ENCODE measurements at places on chromosomes 4 and X.

DNA sequence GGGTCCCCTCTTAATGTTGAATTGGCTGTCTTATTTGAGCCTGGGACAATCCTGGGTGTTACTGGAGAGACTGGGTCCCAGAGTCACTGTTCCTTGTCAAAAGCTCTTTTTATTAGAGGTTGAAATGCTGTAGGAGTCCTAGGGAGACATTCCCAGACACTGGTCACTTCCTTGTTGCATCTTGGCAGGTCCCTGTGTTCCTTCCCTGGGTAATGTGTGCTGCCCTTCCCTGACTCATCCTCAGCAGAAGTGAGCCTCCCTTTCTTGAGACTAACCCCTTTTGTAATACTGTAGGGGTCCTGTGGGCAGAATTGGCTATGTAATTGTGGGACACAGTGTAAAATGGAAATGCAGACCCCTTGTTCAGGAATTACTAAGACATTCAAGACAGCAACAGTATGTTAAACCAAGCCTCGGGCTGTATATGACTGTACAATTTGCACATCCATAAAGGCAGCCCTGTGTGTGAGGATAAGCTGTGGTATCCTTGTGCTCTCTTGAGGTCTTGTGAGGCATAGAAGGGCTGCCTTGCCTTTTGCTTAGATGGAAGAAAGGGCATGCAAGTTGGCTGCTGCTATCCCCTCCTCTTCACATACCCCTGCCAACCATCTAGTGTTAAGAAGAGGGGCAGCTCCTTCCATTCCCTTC is 53.5 kb downstream of the DCLK2 start:
- DNase-seq: no peak

GRCh38 chr4:8581094-8581861 is 1.1 kb downstream of the GPR78 start:
- DNase-seq: no peak

DNA sequence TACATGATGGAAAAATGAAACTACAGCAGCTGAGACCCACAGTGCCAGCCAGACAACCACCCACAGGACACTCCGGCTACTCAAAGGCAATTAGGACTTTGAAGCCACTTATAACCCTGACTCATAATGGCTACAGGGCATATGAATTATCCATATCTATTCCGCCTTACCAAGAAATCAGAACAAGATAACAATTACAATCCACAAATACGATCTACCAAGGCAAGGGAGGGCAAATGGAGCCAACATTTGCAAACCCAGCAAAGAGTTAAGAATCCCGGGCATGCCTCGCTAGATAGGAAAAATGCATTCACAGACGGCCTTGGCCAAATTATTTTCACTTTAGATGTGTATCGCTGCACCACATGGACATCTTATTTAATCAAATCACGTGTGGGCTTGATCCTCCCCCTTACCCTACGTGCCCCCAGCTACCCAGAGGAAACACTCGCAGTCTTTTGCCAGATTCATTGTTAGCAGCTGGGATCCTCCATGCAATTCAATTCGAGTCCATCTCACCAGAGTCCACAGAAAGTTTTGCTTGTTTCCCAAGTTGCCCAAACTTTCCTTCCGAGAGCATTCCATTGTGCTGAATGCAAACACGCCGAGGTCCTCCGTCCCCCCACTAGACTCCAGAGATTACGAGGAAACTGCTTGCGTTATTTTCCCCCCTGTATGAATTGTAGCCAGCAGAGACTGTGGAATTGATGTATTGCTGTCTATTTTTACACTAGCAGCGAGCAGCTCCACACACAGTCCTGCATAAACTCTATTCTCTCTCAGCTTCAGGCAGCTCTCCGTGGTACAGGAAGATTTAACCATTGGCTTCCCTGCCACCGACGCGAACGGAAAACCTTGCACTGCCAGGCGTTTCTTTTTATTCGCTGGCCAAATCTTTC is 1.2 kb downstream of the PPARGC1A start:
- no peak for DNase-seq

- no peak for DNase-seq
Measured at GRCh38 chrX:15465347-15465746, 27.8 kb downstream of the PIR start.

DNA sequence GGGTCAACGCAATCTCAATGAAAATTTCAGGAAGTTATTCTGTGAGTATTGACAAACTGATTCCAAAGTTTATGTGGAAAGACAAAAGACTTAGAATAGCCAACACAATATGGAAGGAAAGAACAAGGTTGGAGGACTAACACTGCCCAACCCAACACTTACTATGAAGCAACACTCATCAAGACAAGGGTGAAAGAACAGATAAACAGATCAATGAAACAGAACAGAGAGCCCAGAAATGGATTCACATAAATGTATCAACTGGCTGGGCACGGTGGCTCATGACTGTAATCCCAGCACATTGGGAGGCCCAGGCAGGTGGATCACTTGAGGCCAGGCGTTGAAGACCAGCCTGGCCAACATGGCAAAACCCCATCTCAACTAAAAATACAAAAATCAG is 41.2 kb downstream of the FRYL start:
- no peak for DNase-seq

DNA sequence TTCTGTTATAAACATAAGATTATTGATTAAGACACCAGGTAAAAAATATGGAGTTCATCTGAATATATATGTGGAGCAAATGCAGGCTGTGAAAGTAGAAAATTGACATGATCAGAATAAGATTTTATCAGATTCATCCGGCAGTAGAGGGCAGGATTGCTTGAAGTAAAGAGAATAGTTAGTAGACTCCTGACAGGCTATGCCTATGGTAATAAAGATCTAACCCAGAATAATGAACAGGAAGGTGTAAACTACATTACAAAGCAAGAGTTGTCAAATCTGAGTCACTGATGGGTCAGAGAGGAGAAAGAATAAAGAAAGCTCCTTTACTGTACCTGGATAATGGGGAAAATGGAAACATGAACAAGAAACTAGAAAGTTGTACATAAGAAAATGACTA is 20.8 kb upstream of the TMEM184C start:
- peak; percentile 7 for DNase-seq

DNA sequence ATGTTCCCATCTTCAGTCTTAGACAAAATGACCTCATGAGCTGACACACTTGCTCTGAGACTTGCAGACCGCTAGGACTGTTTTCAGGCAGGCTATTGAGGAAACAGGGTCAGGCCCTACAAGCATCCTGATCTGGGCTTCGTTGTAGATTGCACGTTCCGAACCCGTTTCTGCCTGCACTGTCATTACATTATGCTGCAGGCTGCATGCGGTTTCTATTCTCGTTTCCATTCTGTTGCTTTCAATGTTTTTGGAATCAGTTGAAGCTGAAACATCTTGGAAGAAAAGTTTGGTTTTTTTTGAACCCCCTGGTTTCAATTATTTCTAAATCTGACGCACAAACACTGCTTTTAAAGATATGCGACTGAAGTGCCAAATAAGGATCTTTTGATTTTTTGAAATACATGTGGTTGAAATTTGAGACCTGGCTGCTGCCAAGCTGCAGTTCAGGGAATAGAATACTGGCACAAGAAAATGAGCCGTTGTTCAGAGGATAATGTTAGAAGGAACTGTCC is 716.1 kb upstream of the INTU start:
- DNase-seq: no peak

DNA sequence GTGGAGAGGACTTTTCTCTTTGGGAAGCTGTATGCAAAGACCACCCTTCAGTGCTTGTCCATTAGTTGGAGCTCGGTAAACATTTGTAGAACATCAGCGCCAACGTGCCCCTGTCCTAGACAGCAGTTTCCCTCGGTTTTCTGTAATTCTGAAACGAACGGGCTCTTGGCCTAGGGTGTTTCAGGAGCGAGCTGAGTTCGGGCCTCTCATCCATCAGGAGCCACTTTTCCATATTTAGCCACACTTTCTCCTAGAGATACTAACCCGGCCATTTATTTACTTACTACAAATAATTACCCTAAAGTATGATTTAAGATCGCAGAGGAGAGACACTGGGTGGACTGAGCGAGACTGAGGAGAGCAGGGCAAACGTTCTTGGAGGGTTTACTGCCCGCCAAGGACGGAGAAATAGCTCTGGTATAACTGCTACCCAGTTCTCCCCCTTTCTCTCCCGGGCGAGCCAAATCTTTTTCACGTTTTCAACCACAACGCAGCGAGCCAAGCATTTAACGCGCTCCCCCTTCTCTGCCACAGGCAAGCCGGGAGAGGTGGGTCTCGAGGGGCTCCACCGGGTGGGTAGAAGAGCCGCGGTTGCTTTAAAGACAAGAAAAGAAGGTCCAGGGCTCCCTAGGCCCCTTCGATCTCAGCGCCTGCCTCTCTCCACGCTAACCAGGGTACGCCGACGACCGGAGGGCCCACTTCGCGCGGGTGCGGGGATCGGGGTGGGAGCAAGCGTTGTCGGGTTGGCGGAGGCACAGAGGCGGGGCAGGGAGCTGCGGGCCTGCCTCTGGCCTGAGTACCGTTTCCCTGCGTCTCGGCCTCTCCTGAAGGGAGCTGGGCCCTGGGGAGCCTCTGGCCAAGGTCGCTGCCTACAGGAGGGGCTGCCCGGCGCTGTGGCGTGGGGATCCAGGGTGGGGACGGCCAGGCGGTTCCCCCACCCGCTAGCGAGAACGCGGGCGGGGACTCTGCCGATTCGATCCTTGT is 10.8 kb upstream of the PITX2 start:
- no peak for DNase-seq

DNA sequence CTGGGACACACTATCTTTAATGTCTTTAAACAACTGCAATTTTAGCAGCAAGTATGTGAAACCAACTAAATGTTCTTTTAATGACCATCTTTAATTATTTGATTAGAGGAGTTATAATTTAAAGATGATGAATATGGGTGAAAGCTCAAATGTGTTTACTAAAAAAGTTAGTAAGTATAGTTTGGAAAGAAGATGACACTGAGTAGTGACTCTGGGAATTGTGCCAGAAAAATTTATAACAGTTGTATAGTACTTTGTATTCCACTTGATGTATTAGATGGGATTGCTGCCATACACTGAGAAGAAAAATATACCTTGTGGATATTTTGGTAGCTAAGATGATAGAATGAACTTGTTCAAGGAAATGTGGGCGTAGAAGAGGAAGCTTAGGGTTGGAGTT is 19.5 kb upstream of the PACRGL start:
- DNase-seq: no peak

GRCh38 chr4:186688150-186688943 is 35.3 kb downstream of the FAT1 start:
- no peak for DNase-seq

DNA sequence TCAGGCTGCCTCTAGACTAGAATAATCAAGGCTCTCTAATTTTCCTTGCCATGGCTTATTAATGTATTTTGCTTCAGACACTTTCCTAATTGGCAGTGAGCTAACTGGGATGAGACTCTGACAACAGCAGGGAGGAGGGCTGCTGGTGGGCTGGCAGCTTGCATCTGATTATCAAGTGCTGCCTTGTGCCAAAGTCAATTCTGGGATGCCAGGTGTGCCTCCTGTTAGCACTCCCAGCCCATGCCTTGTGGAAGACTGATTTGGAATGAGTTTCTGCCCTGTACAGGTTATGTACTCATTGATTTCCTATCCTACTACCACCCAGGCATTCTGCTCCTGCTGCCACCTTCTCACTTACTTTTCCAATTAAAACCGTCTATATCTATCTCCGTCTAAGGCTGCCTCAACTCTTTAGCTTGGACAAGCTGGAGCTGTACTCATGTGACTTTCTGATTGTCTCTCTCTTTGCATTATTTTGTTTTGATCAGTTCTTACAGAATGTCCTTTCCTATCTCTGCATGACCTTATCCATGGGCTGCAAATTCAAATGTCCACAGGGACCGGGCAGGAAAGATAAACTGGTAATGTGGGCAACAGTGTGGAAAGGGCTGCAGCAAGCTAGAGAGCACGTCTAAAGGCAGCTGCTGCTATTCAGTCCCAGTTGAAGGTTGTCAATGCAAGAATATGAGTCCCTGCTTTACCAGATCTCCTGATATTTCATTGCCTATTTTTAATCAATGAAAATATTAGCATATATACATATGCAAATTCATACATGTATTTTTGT is 112.6 kb downstream of the GABRA2 start:
- no peak for DNase-seq

DNA sequence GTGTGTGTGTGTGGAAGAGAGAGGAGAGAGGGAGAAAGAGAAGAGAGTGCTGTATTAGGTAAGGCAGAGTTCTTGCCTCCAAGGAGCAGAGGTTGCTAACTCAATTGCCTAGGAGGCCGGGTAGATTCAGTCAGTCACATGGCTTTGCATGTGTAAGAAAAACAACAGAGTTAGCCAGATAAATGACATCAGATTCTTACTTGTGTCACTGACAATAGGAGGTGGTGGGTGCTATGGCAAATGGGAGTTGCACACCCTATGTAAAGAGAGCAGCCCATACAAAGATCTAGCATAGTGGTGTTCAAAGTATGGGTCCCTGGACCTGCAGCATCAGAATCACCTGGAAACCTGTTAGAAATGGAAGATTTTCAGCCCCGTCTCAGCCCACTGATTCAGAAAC is 14.4 kb upstream of the PGRMC2 start:
- DNase-seq: no peak

DNA sequence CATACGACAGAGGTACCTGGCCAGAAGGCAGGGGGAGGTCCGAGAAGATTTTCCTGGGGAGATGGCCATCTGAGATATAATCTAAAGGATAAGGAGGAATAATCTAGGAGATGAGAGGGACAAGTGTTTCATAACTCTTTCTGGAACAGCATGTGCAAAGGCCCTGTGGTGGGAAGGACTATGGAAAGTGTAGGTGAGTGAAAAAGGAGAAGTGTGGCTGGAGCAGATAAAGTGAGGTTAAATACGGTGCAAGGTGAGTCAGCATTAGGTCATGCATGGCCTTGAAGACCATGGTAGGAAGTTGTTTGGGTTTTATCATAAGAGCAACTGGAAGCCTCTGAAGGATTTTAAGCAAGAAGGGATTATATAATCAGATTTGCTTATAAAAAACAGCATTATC is 34.6 kb upstream of the MTM1 start:
- DNase-seq: no peak

- no peak for DNase-seq
Measured at GRCh38 chrX:150192816-150193215, 170.3 kb upstream of the MAMLD1 start.

DNA sequence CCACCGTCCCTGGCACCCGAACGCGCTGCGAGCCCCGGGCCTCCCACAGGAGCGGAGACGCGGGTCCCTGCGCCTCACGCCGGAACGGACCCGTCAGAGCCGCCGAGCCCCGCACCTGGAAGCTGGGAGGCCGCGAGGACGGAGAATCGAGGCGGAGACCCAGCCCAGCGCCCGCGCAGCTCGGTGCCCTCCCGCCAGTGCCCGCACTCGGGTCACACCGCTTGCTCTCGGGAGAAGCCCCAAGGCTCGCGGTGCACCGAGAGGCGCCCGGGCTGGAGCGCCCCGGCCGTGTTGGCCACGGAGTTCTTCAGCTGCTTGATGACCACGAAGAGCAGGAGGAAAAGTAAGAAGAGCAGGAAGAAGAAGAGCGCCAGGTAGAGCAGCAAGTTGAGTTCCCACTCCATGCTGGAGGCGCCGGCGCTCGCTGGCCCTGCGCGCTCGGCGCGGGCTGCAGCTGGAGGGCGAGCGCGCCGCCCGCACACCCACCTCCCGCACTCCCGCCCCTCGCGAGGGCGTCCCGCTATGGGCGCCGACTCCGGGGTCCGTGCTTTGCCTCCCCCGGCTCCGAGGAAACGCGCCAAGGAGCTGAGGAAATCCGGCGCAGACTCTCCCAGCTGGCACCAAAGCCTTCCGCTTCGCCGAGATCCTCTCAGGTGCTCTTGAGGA is at the start of gene SMIM43:
TSS of gene SMIM43 (minus strand) at position 463 of the 666 bp plus-strand sequence. CDS start at position 404, 59 bp downstream.
- DNase-seq: no peak
